ENCODE measurements at places on chromosomes 12 and 14.

GRCh38 chr12:61536525-61536924, 723.7 kb upstream of the USP15 start:
- DNase-seq, result no peak

DNA sequence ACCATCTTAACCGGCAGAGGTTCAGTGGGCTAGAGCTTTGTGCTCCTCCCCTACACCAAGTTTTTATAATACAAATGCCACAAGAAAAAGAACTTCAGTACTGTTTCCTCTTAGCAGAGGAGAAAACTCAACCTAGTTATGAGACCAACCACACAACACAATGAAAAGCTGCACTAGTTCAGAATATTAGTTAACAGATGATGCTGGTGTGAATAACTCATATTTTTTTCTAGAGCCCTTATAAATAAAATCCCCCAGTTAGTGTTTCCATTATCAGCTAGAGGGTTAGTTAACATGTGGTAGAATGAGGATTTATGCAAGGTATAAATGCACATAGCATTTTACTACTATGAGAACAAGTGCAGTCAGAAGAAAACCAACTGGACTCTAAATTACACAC, 61.9 kb upstream of the AMN1 start:
- no peak for DNase-seq

DNA sequence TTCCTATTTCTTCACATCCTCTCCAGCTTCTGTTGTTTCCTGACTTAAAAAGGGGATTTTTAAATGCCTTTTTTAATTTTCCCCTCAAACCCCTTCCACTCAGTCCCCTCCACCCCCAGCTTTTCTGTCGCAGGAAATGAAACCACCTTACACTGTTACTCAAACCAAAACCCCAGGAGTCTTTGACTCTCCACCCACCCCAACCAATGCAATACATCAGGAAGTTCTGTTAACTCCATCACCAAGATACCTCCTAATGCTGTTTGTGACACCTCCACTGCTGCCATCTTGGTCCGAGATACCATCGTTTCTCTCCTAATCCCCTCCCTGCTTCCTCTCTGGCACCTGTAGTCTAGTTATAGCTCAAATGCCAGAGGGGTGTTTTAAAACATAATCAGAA, 25.4 kb upstream of the CPM start:
- no peak for DNase-seq

DNA sequence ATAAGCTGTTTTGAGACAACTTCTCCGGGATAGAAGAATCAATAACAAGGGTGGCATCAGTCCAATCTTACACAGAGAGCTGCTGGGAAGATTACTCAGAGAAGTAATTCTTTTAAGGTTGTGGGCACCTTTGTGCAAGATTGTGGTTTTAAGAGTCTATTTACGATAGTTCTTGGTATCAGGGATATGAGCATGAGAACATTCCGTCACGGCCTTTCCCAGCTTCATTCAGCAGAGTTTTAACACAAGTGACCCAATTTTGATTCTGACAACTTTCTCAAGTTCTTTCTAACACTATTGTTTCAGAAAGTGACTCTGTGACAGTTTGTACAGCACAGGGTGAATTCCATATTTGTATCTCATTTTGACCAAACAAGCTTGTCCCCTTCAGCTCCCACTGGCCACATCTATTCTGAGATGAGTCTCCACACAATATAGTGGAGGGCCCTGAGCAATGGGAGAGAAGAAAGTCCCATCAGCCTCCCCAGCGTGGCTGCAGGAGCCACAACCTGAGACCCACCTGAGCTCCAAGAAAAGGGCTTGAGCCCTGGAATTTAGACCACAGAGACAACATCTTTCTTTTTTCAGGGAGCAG, 869.2 kb downstream of the TMEM121 start:
- no peak for DNase-seq

DNA sequence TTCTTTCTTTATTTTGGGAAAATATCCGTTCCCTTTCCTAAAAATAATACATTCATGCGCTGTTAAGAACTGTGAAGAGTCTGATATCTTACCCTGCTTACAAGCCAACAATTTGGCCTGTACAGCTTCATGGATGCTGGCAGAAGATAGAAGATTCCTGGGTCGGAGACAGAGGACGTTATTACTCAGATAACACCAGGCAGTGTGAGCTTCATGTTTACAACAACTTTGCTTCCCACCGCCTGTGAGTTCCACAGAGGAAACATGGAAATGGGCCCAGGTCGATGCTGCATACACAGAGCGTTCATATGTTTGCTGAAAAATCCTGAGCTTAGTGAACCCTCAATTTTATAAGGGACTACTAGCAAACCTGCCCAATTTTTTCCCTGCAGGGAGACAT, 705.6 kb upstream of the SEL1L start:
- no peak for DNase-seq

GRCh38 chr12:39224971-39225370, 217.9 kb downstream of the KIF21A start:
- no peak for DNase-seq

GRCh38 chr14:90695997-90696660, 120.1 kb downstream of the TTC7B start:
- DNase-seq, result no peak

- no peak for DNase-seq
Observed at GRCh38 chr12:121576851-121577391, 3.9 kb downstream of the KDM2B start.

GRCh38 chr14:61719344-61720293, 24.3 kb downstream of the HIF1A start:
- no peak for DNase-seq

DNA sequence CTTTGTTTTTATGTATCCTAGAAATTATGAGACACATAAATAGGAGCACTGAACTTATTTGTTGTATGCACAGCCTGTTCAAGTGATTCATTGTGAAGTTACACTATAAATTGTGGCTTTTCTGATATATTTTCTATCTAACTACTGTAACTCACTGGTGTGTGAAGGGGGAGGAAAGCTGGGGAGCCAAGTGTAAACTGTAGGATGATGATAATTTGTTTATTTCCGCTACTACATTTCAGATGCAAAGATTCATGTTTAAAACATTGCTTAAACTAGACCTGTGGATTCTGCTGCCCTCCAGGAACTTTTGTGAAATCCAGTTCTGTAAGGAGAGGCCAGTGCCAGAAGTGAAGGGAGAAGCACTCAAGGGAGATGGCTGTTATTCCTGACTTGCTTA, 3.3 kb downstream of the TMTC2 start:
- DNase-seq, result no peak

Measured in stimulated activated CD8-positive, alpha-beta memory T cell treated with anti-CD3 and anti-CD28 coated beads, Interleukin-15, amount 100 ng/mL, for 24 hours (primary cell).